ENCODE measurements at places on chromosomes 3 and 15. TPM values are rescaled to one million over a fixed set of nuclear protein-coding genes. Genes with fewer than 3 reads are reported as not detected.

The TRNT1 gene
- total RNA-seq, result 2.7 TPM

The MESP2 gene
- not detected for total RNA-seq

The CFAP92 gene
- total RNA-seq, result 0.20 TPM

The PRR20G gene
- total RNA-seq, result not detected

The SNRPN gene
- 323 TPM for total RNA-seq

DNA sequence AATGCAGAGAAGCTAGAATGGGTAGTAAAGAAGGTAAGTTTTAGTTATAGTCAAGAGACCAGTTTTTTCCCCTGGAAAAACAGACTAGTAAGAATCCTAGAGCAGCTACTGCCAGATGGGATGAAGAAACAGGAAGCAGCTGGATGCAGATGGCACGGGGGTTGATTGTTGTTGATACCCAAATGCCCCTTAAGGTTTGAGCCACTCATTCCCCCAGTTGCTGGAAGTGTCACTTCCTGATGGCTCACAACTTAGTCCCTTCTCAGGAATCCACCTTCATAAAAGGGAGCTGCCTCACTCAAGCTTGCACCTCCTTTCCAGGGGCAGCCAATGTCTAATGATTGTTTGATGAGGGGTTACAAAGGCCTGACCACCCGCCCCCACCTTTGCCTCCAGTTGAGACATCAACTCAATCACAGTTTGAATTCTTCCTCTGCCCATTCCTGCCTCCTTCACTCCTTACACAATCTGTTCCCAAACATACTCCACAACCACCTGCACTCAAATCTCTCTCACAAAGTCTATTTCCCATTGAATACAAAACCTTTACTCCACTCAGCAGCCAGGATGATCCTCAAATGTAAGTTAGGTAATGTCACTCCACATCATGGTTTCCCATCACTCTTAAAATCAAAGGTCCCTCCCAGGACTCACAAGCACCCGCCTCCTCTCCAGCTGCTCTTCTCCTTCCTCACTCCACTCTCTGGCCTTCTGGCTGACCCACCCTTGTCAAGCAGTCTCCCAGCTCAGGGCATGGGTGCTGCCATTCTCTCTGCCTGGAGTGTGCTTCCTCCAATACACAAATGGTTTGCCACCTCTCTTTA lies 450.1 kb upstream of the THBS1 start:
- no peak for DNase-seq

DNA sequence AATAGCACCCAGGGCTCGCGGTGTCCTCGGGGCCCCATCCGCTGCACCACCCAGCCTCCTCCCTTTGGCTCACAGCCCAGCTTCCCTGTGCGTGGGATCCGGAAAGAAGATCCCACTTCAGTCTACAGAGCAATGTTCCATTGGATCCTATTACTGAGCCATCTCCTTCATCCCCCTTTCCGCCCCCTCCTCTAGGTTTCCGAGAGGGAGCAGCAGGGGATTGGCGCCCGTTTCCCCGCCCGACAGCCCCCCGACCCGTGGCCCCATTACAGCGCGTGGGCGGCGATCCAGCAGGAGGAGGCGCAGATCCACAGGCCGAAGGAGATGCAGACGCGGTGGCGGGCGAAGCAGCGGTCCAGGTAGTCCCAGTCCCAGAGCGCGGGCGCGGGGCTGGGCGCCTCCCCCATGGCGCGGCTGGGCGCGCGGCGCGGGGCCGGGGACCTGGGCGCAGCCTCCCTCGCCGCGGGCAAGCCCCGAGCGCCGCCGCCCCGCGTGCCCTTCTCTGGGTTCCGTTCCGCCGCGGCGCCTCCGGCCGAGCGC lies 340 bp downstream of the TMEM44 start:
- DNase-seq, result no peak

GRCh38 chr3:187808527-187808895 lies 63.2 kb upstream of the BCL6 start:
- DNase-seq, result no peak

GRCh38 chr15:60005352-60006202 lies 1.5 kb downstream of the FOXB1 start:
- DNase-seq, result no peak

DNA sequence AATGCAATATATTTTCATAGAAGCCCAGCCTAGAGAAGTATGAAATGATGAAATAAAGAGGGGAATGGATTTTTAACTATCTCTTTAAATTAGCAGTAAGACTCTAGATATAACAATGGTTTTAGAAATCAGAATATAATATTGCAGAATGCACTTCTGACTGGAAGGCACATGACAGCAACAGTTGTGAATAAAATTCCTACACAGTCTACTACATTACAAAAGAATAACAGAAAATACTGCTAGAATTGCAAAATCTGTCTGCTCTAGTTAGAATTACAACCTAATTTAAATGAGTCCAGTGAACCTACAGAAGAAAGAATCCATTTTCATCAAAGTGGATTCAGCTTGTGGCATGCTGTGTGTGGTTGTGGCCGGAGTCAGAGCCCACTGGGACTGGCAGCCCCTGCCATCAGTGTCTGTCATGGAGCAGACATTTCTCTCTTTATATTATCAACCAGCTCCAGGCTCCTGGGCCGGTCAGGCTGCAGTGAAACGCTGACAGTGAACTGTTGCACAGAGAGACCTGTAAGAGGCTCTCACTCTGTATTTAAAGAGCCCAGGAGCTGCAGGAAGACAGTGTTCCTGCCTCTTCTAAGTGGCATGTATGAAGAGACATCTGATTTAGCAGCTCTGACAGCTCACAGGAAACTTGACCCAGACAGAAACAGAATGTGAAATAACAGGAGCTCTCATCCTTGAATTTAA lies 1523.8 kb upstream of the CADM2 start:
- DNase-seq, result no peak

DNA sequence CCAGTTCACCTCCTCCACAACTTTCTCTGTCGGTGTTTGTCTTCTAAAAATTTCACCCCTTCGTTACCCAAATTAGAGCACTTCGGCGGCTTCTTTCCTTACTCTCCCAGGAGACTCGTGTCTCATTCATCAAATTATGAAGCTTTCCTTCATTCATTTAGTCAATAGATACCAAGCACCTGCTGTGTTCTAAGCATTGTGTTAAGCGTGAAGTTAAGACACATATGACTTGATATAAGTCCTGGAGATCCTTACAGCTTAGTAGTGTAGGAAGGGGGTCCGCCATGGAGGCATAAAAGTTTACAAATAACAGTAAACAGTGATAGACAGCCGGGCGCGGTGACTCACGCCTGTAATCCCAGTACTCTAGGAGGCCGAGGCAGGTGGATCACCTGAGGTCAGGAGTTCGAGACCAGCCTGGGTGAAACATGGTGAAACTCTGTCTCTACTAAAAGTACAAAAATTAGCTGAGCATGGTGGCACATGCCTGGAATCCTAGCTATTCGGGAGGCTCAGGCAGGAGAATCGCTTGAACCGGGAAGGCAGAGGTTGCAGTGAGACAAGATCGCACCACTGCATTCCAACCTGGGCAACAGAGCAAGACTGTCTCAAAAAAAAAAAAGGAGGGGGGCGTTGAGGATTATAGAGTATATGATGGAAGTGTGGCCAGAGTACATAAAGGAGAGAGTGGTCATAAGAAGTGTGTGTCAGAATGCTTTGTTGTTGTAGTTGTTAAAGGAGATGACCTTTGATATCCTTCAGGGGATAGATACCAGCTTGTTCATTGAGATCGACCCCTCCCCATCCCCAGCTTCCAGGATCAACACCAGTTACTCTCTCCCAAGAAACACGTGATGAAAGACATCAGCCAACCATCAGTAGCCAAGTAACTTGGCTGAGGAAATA lies 744 bp upstream of the CCDC32 start:
- DNase-seq, result no peak

DNA sequence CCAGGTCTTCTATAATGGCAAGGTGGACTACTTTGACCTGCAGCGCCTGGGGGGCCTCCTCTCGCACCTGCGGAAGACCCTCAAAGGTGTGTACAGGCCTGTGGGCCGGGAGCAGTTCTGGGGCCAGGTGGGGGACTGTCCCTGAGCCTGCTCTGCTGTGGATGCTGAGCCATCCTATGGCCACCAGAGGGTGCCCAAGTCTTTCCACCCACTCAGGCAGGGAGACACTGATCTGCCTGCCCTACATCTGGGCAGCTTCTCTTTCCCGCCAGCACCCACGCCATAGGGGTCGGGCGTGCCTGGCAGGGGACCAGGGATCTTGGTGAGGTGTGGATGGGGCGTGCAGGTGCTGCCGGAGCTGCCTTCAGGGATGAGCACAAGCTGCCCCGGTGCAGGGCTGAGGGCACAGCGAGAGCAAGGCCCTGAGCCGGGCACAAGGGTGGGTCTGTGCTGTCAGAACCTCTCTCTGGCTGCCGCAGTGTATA lies 14.1 kb downstream of the RNF123 start:
- no peak for DNase-seq

DNA sequence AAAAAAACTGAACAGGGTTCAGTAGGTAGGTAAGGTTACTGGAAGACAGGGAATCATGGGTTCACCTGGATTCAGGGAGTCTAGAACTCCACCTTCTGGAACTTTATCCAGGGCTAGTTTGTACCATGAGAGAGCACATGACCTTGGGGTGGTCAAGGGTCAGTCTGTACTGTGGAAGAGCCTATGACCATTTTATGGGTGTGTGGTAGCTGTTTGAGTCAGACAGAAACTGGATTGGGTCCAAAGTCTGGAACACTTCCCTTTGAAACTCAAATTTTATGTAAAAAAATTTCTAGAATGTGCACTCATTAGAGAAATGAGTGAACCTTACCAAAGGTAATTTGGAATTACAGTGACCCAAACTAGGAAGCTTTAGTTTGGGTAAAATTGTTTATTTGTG lies 486.0 kb upstream of the AGTR1 start:
- no peak for DNase-seq

DNA sequence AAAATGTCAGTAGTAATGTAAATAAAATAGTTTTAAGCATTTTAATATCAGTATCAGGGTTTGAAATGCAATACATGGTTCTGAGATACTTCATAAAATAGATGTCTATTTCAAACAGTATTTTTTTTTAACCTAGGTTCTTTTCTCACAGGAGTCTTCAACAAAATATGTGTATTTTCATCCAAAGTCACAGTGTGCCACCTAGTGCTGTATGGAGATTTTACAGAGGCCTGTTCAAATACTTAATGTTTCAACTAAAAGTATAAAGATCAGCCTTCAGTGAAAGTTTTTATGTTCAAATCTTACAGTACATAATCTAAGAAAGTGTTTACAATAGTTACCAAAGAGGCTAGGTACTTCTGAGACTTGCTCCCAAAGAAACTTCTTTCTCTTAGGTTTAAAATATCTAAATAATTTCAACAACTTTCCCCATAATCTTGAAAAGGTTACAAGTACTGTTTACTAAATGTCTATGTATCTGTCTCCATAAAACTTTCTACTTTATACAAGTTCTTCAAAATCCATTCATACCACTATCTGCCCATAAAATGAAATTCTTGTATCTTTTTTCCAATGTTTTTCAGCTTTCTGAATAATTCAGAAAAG lies 38.3 kb downstream of the SCAPER start:
- no peak for DNase-seq

DNA sequence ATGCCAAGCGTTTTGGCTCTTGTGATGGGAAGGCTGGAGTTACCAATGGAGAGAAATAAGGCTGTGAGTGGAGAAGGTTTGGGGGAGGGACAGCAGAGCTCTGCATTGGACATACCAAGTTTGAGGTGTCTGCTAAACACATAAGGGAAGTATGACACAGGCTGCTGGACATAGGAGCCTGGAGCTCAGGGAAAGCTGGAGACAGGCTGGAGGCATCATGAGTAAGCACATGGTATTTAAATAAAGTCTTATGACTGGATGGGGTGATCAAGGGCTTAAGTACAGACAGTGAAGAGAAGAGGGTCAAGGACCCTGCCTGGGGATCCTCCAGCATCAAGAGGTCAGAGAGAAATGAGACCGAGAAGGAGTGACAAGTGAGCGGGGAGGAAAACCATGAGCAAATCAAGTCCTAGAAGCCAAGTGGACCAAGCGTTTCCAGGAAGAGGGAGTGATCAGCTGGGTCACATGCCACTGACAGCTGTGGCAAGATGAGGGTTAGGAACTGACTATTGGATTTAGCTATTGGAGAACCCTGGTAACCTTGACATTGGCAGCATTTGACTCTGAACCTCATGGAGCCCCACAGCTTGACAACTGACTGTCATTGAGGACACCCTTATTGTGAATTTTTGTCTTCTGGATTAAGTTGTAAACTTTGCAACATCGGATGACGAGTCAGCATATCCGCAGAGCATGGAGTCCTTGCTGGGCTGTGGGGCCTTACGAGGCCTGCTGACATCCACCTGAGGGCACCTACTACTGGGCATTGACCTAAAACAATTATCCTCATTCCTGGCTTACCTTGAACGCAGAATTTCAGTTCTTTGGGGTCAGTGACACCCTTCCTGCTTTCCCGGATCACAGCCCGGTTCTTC lies 78.7 kb upstream of the ETV5 start:
- DNase-seq, result no peak

DNA sequence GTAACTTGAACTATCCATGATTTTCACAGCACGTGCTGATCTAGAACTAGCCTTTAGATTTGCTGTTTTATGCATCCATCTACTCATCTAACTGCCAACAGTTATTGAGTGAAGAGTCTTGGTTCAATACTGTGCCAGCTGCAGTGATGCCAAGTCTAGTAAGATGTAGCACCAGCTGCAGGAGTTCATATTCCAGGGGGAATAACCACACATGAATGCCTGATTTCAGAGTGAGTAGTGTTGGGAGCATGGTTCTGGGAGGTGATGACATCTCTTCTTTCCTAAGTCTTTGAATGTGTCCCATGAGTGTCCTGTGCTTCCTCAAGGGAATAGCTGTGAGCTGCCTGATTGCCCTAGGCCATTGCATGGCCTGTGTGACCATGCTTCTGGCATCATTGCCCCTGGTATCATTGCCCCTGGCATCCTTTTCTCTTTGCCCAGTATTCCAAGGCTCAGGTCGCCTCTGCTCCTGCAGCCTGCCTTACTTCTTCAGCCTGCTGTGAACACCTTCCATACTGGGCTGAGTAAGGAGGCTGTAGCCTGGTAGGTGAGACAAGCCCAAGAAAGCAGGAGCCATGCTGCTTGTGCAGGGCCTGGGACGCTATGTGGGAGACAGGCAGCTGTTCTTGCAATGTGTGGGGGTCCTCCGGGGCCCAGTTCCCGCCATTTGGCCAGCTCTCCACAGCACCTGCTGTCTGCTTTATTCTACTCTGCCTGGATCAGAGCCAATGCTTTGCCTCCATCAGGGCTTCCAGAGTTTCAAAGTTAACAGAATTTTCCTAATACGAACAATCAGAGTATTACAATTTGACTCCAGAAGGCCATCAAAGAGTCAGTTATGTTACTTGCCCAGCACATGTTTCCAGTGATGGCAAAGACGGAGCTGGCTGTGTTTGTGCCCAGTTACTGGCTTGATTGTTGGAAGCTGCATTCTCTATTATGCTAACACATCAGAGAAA lies 73.2 kb downstream of the CLSTN2 start:
- no peak for DNase-seq

GRCh38 chr15:66560856-66561525 lies 4.8 kb downstream of the LCTL start:
- no peak for DNase-seq

- DNase-seq, result no peak
These were observed 225.1 kb upstream of the NDN start for GRCh38 chr15:23912191-23912590.
